ENCODE measurements at places on chromosomes 4 and X.

DNA sequence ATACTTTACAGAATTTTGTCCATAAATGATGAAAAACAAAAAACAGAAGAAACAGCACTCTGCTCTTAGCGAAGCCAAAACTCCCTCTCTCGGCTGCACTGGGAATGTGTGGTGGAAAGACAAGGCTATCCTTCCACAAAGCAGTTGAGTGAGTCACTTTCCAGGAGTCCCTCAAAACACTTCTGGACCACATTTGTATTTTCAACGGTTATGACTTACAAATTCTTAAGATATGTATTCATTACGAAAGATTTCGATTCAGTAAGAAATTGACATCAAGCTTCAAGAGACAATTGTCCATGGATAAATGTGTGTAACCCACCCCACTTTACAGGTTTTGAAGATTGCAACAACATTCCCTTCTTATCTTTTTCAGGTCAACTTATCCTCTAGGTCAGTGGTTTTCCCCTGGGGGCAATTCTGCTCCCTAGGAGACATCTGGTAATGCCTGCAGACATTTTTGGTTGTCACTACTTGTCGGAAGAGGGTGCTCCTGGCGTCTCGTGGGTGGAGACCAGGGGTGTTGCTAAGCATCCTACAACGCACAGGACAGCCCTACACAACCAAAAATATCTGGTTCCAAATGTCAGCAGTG, 66.7 kb upstream of the MTNR1A start:
- DNase-seq: no peak

DNA sequence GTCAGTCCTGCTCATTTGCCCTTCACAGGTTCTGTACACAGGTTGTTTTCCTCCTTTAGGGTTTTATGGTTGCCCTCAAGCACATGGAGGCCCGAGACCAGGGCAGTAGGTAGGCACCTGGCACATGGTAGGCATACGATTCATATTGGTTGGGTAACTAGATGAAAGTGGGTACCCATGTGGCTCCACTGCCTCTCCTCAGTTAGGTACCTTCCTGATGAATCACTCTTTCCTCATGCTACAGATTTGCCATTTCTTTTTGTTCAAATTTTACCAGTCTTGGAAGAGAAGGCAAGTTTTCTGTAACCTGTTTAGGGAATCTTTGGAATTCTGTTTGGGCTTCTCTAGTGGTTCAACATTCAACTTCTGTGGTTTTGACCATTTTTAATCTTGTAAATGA, 121.3 kb downstream of the FHIP1A start:
- no peak for DNase-seq

DNA sequence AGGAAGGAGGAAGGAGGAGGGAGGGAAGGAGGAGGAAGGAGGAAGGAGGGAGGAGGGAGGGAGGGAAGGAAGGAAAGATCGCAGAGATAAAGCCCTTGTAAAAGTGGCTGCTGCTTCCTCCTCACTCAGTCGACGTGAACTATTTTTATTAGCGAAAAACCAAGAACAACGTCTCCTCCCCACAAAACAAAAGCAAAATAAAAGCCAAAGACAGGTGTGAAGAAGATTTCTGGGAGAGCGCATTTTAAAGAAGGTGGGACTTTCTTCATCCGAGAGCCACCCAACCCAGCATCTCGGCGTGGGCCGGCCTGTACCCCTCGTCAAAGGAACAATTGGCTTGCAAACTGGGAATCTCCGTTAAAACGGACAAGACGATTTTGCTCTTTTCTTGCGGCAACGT, 40.7 kb upstream of the ASMTL start:
- DNase-seq: no peak

DNA sequence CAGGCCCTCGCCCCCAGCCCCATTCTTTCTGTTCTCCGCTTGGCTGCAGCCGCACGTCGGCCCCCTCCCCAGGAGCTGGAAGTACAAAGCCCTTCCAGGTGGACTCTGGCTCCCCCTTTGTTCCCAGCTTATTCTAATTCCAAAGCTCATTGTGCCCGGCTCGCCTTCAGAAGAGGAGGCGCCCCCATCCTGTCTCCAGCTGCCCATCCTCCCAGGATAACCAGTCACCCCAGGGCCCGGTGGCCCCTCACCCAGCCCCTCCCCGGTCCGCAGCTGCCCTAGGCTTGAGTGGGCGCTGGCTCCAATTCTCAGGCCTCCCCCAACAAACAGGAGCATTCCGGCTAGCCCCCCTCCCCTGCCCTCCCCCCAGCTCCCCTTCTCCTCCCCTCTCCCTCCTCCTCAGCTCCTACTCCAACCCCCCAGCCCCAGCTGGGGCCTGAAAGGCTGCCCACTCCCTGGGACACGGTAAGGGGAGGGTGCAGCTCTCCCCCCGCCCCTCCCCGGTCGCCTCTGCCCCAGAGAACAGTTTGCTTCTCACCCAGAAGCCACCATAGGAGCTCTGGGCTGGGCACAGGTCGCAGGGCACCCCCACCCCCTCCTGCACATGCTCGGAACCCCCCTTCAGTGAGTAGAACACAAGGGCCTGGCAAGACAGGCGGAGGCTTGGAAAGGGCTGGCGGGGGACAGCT, 3.1 kb upstream of the SLC6A8 start:
- DNase-seq: no peak

GRCh38 chr4:53620956-53621355, 29.7 kb upstream of the LNX1 start:
- DNase-seq: no peak

- no peak for DNase-seq
Measured at GRCh38 chr4:40202474-40202873, 5.6 kb downstream of the RHOH start.

- no peak for DNase-seq
Measured at GRCh38 chr4:115126491-115126890, 13.1 kb upstream of the NDST4 start.

DNA sequence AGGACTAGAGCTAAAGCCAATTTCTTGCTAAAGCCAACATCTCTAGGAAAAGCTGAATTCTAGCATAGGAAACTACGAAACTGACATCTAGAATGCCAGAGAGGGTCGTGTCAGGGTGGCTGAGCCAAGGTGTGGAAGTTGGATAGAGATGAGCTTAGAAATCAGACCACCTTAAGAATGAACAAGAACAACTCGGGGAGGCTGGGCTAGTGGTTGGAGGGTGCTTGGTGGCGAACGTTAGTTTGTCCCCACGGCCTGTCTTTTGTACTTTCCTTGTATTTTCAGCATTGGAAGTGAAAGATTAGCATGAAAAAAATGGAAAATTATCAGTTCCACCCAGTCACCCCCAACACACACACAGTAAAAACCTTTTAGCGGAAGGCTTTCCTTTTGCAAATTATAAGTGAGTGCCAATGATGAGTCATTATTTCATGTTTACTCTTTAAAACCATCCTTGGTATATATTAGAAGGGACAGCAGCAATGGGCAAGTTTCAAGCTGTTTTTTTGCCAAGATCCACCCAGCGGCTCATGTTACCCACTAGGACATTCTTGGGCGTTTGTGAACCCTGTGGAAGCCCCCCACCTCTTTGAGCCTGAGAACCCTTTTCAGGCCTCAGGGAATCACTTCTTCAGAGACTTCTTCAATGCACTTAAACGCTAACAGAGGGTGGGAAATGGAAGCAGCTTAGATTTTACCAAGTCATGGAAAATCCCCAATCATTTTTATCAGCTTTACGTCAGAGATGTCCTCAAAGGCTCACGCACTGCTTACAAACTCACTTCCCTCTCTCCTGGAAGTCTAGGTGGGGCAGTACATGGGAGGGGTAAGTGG, 4.9 kb upstream of the PPEF1 start:
- no peak for DNase-seq

- no peak for DNase-seq
Measured at GRCh38 chrX:77694491-77694890, 91.5 kb downstream of the ATRX start.

DNA sequence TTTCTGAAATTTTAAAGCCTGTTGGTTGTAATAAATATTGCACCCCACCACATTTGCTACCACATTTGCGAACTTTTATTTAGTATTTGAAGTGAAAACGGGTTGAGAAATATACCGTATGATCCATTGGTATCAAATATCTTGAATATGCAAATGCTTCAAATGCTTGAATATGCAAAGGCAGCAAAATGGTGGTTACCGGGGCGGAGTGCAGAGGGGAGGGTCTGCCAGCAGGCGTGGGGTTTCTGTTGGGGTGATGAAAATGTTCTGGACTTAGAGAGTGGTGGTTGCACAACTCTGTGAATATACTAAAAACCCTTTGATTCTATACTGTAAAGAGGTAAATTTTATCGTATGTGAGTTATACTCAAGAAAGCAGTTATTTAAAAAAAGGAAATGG, 35.3 kb downstream of the SHROOM2 start:
- DNase-seq: no peak
